ENCODE measurements at places on chromosomes 4 and X.

DNA sequence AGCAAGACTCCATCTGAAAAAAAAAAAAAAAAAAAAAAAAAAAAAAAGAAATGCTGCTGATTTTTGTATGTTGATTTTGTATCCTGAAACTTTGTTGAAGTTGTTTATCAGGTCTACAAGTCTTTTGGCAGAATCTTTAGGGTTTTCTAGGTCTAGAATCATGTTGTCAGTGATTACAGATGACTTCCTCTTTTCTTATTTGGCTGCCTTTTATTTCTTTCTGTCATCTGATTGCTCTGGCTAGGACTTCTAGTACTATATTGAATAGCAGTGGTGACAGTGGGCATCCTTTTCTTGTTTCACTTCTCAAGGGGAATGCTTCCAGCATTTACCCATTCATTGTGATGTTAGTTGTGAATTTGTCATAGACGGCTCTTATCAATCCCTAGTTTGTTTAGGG is 334.4 kb downstream of the SPRY1 start:
- DNase-seq: no peak

DNA sequence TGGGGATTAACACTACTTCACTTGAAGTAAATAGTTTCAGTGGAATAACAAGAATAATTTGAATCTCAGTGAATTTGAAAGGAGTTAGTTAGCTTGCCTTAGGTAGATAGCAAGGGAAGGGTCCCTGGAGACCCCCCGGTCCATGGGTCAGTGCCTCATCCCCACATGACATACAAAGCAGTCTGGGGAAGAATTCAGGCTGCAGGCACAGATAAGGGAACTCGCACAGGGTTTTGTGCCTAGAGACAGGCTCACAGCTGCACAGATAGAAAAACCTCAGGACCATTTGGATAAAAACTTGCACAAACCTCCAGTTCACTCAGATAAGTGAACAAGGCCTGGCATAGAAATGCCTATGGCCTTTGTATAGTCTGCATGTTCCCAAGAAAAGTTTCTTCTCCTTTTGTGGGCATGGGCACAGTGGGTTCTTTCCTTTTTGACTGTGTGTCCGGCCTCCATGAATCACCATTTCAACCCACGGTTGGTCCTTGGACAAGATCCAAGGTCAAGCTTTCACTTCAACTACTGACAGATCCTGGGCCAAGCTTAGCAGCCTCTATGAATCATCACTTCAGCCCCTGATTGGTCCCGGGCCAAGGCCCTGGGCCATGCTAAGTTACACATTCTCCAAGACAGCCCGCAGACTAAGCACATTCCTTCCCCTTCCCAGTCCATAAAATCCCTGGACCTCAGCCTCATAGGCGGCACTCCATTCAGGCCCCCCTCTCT is 108.3 kb upstream of the KLHL4 start:
- no peak for DNase-seq

DNA sequence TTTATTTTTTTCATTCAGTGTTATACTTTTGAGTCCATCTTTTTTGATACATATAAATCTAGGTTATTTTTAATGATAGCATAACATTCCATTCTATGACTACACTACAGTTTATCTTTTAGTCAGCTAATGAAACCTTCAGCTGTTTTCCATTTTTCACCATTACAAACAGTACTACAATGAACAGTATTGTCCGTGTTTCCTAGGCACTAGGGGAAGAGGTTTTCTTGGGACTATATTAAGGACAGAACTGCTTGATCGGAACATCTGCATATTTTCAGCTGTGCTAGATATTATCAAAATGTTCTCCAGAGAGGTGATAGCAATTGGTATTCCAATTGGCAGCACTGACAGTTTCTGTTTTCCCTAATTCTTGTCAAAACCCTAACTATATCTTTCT is 44.3 kb upstream of the HCCS start:
- DNase-seq: no peak

GRCh38 chrX:17818726-17819125 is 42.4 kb downstream of the RAI2 start:
- no peak for DNase-seq

DNA sequence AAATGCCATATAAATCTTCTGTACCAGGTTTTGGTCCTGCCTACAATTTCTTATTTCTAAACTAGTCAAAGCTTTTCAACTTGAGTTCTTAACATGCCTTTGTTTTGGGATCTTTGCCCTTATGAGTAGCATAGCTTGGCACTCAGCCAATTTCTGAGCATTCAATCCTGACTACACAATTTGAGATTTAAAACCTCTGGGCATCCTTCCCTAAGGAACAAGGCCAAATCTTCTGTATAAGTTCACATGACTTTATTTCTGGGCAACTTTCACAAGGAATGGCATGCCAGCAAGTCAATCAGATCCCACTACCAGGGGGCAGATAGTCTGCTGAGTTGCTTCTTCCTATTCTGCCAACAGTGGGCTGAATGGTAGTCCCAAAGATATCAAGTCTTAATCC is 254.2 kb downstream of the ADAMTS3 start:
- no peak for DNase-seq

- DNase-seq: no peak
These were observed 500.2 kb downstream of the STIM2 start for GRCh38 chr4:27360790-27361267.

DNA sequence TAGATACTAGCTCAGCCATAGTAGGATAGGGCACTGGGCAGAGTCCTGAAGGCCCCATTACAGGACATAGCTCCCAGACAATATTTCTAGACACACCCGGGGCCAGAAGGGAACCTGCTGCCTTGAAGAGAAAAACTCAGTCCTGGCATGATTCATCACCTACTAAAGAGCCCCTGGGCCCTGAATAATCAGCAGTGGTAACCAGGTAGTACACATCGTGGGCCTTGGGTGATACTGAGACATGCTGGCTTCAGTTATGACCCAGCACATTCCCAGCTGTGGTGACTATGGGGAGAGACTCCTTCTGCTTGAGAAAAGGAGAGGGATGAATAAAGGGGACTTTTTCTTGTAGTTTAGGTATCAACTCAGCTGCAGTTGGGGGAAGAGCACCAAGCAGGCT is 104.3 kb upstream of the STK26 start:
- no peak for DNase-seq

DNA sequence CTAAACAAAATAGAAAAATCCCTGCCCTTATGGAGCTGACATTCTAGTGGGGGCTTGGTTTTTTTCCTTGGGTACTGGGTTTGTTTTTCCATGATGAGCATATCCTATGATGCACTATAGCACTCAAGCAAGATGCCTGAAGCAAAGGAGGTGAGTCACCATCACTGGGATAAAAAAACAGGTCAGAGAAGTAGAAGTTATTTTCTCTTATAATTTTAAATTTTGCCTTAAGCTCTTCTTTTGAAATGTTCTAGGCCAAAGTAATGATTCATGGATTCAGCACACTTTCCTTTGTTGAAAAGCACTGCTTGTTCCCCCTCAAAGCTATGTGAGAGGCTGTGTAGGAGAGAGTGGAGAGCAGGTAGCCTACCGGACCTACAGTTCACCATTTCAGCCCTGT is 15.2 kb upstream of the CXCL2 start:
- DNase-seq: no peak

- DNase-seq: no peak
These were observed 187.4 kb downstream of the TEX13C start for GRCh38 chrX:125507119-125507518.

- DNase-seq: no peak
These were observed 342.6 kb upstream of the VCX start for GRCh38 chrX:7500386-7500785.

DNA sequence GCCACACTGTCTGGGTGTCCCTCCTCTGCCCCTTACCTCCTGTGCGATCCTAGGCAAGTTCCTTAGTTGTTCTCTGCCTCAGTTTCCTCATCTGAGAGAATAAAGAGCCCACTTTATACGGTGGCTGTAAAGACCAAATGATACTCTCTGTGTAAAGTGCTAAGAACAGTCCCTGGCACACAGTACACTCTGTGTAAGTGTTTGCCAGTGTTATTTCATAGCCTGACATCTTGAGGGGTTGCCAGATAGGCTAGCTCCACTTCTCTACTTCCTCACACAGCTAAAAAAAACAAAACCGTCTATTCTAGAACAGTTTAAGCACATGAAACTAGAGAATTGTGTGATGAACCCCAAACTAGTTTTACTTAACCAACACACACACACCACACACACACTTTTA is 17.1 kb downstream of the SPON2 start:
- no peak for DNase-seq

DNA sequence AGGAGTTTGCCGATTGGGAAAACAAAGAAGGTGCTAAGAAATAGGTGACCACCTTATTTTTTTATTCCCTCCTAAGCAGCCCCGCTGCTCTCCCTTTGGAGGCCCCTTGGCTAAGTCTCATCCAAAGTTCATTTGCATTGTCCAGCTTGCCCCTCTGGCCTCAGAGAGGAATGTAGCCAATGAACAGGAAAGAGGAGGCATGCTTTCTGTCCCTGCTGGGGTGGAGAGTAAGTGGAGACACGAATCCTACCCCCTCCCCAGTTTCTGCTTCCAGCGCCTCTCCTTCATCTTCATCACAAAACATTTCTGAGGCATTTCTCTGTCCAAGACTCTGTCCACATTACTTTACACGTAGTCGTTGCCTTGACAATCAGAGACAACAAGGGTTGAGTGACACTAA is 38.7 kb downstream of the NLGN3 start:
- no peak for DNase-seq

DNA sequence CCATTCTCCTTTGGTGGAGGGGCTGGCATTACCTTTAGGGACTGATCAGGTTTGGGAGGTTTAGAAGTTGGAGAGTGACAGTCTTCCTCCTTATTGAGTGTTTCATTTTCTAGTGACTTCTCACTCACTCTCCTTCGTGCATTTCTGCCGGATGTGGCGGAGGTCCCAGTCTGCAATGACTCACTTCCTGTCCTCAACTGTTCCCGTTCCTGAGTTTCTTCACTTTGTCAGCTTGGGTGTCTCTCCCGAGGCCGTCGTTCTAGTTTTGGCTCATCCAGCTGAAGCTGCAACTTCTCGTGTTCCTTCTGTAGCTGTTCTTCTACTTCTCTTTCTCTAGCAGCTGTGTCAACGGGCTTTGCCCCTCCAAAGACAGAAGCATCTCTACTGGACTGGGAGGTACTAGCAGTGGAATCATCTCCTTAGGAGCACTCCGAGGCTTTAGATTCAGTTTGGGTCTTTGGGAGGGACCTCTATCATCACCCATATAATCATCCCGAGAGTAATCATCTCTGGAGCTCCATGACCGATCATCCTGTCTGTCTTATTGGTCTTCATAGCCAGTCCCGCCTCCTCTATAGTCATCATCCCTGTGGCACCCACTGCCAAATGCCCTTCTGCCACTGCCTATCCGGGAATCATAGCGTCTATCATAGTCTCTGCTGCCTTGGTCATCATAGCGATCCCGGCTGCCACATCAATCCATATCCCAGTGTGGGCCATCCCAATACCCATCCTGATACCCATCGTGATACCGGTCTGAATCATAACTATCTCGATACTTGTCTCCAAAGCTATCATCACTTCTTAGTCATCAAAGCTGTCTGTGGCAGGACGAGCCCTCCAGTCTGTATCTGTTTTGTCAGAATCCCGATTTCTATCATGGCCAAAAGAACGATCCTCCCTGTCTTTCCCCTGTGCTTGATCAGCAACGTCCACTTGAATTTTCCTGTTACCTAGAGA is 35.3 kb upstream of the VSIG4 start:
- DNase-seq: no peak

- no peak for DNase-seq
These were observed 31.3 kb upstream of the ANXA5 start for GRCh38 chr4:121728066-121728465.

DNA sequence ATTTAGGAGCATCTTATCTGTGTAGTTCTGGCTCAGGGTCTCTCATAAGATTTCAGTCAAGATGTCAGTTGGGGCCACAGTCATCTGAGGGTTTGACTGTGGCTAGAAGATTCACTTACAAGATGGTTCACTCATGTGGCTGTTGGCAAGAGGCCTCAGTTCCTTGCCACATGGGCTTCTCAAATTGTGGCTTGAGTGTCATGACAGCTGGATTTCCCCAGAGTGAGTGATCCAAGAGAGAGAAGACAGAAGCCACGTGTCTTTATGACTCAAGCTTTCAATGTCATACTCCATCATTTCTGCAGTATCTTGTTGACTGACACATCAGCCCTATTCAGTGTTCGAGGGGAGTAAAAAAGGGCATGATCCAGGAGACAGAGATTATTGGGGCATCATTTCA is 131.3 kb upstream of the AP1S2 start:
- no peak for DNase-seq

DNA sequence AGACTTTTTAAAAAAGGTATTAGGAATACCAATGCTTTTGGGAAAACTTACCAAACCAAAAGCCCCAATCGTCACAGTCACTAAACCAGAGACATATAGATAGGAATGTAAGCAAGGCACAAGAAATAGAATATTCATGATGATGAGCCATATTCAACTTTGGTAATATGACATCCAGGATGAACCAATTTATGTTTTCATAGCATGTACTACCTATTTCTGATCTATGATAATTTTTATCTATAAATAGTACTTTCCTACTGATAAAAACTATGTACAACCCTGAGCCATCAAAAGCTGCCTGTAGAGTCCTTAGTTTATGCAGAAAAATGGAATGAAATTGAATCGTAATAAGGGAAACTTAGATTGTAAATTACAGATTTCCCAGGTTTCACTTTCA is 18.9 kb downstream of the CAMK2D start:
- no peak for DNase-seq

DNA sequence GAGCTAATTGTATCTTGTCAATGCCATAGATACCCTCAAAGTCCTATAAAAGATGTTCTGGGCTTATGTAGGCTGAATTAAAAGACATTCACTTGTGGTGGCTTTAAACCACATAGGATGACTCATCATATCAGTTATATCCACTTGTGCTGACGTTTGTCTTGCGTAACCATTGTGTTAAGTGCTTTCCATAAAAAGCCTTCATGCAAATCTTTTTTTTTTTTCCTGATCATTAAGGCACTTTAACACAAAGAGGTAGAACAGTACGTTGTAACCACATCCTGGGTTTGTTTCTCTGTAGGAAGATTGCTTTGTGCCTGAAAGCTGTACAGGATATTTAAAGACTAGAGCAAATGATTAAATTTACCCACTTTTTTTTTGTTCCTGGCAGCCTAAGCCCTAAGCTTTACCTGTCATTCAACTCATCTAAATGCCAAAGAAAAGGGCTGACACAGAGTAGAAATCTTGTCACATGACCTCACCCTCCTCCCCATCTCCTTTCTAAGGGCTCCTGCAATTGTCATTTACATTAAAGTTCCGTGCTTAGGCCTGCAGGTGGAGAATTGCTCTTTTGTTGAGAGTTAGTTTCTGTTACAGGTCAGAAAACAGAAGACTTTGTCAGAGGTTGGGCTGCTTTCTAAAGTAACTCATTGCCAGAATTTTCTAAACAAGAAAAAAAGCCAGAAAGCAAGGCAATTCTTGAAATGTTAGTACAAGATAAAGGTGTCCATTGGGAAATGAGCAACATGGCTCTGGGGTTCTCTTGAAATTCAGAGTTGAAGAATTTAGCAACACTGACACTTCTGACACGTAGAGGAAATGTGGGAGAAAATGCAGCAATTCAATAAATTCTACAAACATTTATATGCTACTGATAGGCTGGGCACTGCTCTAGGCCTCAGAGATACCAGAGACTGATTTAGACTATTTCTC is 555.6 kb downstream of the PPARGC1A start:
- DNase-seq: no peak

GRCh38 chrX:107856289-107856688 is 30.6 kb downstream of the MID2 start:
- no peak for DNase-seq

Data from activated CD8-positive, alpha-beta memory T cell treated with anti-CD3 and anti-CD28 coated beads for 48 hours (primary cell).